ENCODE measurements at places on chromosomes 11 and 22.

- peak; percentile 68 for DNase-seq
These were observed 17.4 kb downstream of the LIMK2 start for GRCh38 chr22:31229402-31230079.

DNA sequence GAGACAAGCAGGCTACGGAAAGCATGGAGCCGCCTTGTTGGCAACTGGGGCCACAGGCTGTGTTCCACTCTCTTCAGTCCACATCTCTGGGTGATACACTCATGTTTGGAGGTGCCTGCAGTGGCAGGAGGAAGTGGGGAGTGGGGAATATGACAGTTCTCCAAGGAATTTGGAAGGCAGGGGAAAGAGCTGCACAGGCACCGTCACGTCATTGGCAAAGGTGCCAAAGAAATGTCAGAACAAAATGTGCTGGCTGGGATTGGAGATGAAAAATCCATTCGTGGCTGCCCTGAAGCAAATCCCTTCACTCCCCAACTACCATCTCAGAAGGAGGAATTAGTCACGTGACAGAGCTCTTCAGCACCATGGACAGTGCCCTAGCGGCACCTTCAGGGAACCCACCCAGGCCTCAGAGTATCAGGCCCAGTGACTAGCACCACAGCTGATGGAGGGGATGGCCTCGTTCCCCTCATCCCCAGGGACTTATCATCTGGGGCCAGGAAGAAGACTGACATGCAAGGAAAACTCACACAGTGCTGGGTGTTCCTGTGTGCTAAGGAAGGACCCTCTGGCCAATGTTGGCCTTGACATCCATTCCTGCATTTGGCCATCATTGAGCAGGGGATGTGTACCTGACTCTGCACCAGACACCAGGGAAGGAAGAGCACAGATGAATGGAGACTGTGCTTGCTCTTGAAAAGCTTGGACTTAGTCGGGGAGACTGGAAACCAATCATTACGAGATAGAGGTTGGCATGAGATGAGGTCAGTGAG lies 48.5 kb upstream of the PRDM11 start:
- peak; percentile 82 for DNase-seq

DNA sequence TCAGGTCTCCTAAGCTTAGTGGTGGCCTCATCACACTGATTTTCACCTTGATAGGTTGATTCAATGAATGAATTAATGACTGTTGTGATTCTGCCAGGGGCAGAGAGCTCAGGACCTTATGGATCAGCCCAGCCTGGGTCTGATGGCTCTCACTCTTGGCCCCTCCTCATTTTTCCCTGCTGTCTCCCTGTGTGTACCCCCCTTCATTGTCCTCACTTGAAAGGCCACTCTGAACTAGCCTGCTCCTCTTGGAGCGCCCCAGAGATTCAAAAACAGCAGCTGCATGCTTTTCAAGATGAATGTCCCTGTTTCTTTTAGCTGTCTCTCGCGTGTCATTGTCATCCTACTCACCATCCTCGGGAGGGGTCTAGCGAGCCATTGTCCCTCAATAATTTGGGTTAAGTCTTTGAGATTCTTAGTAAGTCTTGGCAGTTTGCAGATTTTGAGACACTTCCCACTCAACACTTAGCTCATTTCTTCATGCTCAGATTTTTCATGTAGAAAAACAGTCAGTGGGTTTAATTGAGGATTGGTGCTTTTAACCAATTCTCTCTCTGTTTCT lies 42.5 kb upstream of the MICAL2 start:
- no peak for DNase-seq

- peak; percentile 71 for DNase-seq
These were observed 7.6 kb downstream of the CARS1 start for GRCh38 chr11:3049430-3050243.

DNA sequence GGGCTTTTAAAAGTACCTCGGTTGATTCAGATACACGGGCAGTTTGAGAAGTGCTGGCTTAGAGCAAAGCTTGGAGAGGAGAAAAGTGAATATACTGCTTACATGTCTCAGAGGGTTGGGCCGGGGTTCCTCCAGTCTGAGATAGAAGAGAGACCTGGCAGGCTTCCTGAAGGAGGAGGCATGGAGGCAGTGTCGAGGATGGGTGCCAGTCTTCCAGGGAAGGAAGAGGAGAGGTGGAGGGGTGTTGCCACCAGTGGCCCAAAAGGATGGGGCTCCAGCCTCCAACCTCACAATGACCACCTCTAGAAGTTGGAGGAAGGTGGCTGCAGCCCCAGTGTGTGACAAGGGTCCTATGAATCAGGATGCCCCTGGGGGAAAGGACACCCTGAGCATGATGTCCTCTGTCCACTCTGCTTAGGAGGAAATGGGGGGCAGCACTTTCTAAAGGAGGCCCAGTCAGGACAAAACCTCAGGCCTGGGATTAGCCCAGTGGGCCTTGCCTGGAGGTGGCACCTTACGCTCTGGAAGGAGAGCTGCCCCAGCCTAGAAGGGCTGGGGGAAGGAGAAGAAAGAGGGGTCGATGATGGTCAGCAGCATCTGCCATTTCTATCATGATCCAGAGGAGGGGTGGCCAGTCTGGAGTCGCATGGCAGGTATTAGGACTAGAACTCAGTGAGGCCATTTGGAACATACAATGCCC lies 65.2 kb downstream of the CD82 start:
- no peak for DNase-seq

DNA sequence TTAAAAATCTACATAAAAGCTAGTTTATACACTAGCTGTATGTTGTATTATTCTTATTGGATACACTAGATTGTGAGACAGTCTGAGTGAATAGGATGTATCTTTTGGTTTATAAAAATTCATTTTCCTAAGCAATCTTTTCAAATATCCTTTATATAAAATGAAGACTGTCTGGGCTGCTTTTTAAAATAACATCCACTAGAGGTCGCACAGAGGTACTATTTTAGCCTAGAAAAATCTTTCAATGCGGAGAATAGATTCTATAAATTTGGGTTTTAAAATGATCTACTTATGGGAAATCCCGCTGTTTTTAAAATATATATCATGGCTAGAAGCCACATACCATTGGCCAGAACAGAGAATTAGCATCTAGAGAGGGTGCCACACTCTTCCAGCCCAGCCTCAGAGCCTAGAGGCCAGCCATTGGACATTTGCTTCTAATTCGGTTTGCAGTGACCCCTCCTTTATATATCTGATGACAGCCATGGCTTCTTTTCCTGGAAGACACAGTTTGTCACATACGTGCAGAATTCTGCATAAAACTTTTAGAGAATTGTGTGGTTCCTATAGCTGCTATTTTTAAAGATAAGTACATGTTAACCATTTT lies 7.3 kb downstream of the C11orf97 start:
- DNase-seq: no peak

- peak; percentile 28 for DNase-seq
These were observed 49.2 kb downstream of the CNTN5 start for GRCh38 chr11:99069856-99070444.

GRCh38 chr11:68007498-68008380 lies 2.4 kb upstream of the ALDH3B1 start:
- no peak for DNase-seq

GRCh38 chr11:122642472-122642922 lies 13.0 kb upstream of the UBASH3B start:
- no peak for DNase-seq

GRCh38 chr22:43098356-43098755 lies 9.2 kb upstream of the TTLL1 start:
- DNase-seq: no peak

DNA sequence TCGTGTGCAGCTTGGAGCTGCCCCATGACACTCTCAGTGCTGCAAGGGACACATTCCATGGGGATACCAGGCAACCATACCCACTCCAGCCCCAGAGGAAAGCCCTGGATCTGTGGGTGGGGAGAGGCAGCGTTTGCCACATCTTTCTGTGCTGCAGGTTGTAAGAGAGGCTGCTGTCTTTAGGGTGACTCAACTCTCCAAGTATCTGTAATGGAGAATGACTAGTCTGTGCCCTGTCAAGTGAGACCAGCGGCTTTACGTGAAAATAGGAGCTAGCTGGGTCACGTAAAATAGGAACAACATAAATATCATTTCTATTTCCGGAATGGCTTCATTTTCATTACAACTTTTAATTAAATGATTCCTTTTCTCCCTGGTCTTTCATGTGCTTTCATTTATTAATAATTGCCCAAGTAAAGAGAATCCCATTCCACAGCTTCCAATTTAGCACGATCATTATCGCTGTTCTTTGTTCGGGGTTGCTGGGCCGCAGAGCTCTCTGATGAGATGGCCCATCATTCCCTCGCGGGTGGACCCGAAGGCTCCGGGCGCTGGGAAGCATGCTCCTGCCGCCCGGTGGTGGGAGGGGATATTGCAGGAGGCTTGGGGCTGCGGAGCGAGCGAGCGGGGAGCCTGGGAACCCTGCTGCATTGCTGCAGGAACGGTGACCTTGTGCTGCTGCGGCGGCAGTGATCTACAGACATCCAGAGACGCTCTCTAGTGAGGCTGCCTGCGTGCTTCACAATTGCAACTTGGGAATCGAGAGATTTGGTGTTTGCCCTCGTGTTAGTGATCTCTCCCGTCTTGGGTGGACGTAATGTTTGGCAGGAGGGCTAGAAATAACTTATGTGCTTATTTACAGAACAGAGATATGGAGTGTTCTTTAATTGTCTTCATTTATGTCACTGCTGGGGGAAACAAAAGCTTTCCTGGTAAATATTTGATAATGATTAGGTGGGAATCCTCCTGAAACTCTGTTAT lies 10.6 kb downstream of the SLC6A5 start:
- peak; percentile 56 for DNase-seq

DNA sequence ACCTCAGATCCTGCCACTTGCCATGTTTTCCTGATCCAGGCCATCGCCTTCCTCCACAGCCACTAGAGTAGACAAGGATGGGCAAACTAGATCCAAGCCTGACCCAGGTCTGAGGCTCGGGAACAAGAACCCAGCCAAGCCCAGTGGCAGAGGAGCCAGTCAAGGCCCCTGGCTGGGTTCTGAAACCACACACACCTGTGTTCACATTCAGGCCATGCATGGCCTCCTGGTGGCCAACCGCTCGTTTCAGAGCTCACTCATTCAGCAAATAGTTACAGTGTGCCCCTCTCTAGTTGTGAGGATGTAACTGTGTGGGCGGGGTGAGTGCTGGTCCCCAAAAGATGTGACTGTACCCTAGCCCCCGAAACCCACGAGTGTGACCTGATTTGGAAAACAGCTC lies 337.6 kb downstream of the CTTN start:
- DNase-seq: no peak

DNA sequence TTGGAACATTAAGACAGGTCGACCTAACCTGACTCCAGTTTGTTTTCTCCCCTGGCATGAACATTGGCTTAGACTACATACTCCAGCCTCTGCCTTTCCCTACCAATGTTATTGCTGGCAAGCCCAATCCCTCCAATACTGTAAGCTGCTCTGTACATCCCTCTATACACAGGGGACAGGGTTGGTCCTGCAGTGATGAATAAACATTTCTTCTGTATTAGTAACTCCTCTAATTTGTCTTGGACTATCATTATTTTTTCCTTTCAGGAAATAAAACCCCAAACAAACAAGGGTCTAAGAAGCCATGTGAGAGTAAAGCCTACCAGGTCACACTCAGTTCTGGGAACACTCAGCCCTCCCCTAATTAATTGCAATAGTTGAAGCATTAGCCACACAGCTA lies 35.1 kb upstream of the FJX1 start:
- DNase-seq: no peak

- no peak for DNase-seq
These were observed 241.3 kb upstream of the NCAM1 start for GRCh38 chr11:112719736-112720525.

- DNase-seq: no peak
These were observed 9.6 kb downstream of the SERPINH1 start for GRCh38 chr11:75571625-75572024.

DNA sequence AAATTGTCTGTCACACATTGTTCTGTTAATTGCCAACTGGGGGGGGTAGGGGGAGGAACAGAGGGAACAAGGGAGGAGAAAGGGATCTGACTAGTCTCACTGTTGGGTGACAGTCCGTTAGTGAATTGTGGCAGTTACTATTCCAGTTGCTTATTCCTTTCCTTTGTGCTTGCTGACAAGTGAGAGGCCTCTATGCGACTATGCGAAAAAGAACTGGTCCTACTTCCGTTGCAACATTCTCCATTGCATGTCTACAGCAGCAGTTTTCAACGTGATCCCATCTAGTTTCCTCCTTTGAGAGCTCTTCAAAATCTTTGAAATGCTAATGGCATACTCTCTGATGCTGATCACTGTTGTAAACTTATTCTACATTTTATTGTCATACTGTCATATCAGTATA lies 672.2 kb downstream of the LRRC4C start:
- DNase-seq: no peak

DNA sequence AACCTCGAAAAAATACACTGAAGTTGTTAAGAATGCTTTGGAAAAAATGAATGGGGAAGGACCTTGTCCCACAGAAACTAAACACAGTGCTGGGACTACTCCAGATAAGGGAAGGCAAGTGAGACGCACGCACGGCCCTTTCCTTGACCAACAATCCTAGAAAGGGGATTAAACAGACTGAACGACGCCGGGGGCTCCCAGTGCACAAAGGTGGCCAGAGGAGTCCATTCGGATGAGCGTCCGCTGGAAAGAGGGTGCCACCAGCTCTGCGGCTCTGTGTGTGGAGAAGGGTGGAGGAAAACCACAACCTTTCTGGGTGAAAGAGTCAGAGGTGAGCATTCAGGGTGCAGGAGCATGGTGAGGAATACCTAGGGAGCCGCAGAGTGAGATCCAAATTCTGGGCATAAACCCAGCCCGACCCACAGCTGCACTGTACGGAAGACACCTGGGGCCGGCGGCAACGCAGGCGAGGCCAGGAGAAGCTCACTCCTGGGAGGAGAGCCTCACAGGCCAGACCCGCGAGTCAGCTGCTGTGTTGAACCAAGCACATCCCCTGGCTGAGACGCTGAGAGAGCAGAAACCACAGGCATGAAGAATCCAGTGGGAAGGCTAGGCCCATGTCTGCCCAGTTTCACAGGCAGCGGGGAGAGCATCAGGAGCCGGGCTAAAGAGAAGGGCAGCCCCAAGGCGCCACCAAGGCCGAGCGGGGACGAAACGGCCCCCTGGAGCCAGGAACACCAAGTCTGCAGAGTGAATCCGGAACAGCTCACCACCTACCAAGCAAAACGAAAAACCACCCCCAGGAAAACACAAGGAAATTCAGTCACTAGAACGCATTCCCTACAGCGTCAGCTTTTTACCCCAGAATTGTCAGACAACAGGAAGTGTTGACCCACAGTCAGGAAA lies 177.1 kb downstream of the BRD1 start:
- DNase-seq: no peak

DNA sequence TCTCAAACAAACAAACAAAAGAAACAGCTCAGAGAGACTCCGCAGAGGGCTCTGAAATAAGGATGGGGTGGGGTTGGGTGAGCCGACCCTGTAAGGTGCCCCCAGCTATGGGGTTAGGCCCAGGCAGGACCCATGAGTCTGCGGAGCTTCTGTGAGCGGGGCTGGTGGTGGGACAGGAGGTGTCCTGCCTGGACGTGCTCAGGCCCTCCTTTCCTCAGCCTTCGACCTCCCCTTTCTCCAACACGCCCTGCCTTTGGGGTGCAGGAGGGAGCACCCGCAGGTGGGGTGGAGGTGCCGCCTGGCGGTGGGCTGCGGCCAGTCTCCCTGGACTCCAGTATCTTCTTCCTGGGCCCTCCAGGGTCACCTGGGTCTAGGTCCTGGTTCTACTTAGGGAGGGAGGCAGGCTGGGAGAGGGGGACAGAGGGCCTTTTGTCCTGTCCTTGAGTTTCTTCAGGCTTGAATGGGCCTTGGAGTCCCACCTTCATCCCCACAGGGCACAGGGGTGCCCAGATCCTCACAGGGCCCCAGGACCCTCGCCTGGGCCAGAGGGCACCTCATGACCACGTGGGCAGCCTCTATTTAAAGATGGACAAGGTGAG lies 12.3 kb downstream of the PRR33 start:
- DNase-seq: peak; percentile 20
